NCI-H1048 (cell line): ENCODE measurements at places on chromosomes 16 and 17.

GRCh38 chr17:45814622-45815606 is 29.8 kb upstream of the SPPL2C start:
- DNase-seq = no peak

DNA sequence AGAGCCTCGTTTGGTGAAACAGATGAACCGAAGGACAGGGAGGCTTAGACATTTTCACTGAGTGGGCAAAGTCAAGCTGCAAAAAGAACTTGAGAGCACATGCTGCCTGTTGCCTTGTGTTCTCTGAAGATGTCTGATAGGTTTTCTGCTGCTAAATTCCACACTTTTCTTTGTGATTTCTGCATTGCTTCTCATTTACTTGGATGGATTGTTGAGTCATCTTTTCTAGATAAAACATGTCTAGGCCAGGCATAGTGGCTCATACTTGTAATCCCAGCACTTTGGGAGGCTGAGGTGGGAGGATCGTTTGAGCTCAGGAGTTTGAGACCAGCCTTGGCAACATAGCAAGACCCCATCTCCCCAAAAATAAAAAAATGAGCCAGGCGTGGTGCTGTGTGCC is 80.4 kb upstream of the CLEC18A start:
- DNase-seq = no peak

DNA sequence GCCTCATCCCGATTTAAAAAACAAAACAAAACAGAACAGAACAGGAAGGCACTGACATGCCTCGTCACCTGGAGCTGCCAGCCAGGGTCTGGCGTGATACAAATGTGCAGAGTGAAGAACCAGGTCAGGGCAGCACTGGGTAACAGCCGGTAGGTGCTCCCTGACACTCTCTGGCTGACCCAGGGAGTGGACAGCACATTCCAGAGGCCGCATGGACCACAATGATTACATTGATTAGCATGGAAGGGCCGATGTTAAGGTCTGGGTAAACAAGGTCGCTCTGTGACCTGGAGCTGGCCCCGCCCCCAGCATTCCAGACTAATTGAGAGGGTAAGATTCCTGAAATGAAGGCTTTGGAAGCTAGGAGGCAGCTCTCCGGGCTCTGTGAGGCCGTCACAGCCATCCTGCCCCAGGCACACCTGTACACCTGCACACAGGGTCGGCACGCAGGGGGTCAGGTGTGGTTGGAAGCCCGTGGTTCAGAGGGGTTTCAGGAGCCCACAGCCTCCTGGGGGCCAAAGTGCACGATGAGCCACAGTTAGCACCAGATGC is 21.4 kb downstream of the PIEZO1 start:
- no peak for DNase-seq

DNA sequence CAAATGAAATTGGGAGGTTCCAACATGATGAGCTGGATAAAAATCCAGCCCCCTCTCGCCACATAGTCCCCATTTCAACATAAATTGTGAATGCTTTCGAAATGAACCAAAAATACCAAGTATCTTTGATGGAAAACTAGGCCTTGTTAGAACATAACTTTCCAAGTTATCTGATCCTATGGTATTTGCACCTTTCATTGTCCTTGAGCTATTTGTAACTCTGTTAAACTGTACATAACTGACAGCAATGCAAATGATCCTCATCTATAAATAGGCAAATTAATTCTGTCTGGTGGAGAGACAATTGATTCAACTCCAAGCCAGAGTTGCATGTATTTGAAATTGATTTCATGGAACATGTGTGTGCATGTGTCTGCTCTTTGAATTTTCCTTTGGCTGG is 18.2 kb downstream of the CMTM4 start:
- no peak for DNase-seq

DNA sequence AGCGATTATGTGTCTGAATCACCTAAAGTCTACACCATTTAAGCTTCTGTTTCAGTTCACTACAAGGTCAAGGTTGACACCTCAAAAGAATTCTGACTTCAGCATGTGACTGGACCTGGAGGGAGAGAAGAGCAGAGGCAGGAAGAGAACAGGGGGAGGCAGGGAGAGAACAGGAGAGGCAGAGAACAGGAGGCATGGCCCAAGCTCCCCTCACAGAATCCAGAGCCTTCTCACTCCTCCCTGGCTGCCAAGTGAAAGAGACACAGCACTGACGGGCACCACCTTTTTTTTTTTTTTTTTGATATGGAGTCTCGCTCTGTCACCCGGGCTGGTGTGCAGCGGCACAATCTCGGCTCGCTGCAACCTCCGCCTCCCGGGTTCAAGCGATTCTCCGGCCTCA is 11.4 kb downstream of the GGA2 start:
- DNase-seq = no peak

DNA sequence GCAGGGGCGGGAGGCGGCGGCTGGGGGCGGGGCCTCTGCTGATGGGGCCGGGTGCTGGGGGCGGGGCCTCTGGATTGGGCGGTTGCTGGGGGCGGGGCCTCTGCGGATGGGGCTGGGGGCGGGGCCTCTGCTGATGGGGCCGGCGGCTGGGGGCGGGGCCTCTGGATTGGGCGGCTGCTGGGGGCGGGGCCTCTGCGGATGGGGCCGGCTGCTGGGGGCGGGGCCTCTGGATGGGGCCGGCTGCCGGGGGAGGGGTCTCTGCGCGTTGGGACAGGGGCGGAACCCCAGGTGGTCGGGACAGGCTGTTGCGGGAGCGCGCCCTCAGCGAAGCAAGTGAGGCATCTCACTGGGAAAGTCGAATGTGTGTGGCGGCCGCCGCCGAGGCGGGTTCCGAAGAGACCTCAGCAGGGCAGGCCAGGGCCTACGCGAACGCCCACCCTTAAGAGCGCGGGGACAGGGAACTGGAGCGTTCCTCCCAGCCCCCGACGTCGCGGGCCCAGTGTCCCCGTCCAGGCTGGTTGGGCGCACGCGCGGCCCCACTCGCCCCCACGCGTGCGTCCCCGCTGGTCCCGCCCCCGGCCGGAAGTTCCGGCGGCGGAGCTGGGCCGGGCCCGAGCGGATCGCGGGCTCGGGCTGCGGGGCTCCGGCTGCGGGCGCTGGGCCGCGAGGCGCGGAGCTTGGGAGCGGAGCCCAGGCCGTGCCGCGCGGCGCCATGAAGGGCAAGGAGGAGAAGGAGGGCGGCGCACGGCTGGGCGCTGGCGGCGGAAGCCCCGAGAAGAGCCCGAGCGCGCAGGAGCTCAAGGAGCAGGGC is at the start of gene STUB1:
Gene STUB1 (plus strand): TSS at position 597 of the 811 bp plus-strand sequence. CDS start 116 bp downstream, at position 713.
- DNase-seq = no peak

DNA sequence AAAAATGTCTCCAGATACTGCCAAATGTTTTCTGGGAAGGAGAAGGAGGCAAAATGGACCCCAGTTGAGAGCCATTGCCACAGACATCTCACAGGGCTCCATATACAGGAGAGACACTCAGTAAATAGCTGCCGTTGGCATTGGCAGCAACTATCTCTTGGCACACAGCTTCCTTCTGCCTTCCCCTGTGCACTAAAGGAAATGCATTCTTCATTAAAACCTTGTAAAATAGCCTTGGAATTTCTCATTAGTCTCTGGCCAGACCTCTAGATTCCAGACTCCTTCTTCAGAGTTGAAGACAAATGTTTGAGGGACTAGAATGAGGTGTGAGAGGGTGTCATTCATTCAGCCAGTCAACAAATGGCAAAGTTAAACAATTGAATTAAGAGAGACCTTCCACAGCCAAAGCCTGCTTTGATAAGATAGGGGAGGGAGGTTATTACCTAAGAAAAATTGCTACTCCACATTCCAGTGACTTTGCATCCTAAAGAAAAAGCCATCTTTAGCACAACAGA is 223.9 kb upstream of the HS3ST3A1 start:
- DNase-seq = no peak

GRCh38 chr16:84048871-84049270 is 6.3 kb upstream of the SLC38A8 start:
- no peak for DNase-seq

- DNase-seq = no peak
These were observed 108.9 kb upstream of the IRX5 start for GRCh38 chr16:54821731-54822130.

GRCh38 chr16:29757950-29758466 is 12.2 kb upstream of the C16orf54 start:
- no peak for DNase-seq
